ENCODE measurements at places on chromosomes 16 and 17. TPM values are rescaled to one million over a fixed set of nuclear protein-coding genes. Genes with fewer than 3 reads are reported as not detected.

The NATD1 gene
- total RNA-seq, result 1.6 TPM

The MILR1 gene
- total RNA-seq, result 16.3 TPM

The NETO2 gene
- 1.4 TPM for total RNA-seq

The KREMEN2 gene
- total RNA-seq, result not detected

The GCGR gene
- total RNA-seq, result not detected

The KANSL1 gene
- total RNA-seq, result 49.5 TPM
